T-helper 17 cell (primary cell): ENCODE measurements at places on chromosomes 7 and 10.
A peak's percentile ranks its signal among the peaks of the same experiment; 100 is the strongest.

DNA sequence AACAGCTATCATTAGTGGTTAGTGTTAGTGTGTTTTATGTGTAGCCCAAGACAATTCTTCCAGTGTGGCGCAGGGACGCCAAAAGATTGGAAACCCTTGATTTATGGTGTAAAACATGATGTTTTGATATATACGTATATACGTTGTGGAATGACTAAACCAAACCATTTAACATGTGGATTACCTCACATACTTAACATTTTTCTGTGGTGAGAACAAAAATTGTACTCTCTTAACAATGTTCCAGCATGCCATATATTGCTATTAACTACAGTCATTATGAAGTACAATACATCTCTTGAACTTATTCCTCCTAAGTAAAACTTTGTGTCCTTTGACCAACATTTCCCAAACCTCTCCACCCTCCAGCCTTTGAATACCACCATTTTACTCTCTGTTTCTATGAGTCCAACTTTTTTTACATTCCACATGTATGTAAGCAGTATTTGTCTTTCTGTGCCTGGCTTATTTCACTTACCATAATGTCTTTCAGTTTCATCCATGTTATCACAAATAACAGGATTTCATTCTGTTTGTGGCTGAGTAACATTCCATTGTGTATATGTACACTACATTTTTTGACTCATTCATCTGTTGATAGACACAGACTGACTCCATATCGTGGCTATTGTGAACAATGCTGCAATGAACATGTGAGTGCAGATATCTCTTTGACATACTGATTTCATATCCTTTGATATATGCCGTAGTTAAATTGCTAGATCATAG lies 42.2 kb upstream of the MAGI2 start:
- H3K27ac ChIP-seq: no peak overlapping the region
- H3K27me3 ChIP-seq: no peaks in the 10 kb centered on the region
- H3K4me3 ChIP-seq: no peak overlapping the region
- H3K4me1 ChIP-seq: no peaks in the 10 kb centered on the region
- H3K36me3 ChIP-seq: no peaks in the 10 kb centered on the region

GRCh38 chr10:116679351-116679750 lies 58.6 kb downstream of the PNLIPRP2 start:
- H3K4me1 ChIP-seq: peaks cover 2% of the 10 kb centered on the region
- peaks cover 41% of the 10 kb centered on the region for H3K27me3 ChIP-seq
- H3K4me3 ChIP-seq: no peak overlapping the region
- no peak overlapping the region for H3K27ac ChIP-seq
- DNase-seq: no peak

- H3K27me3 ChIP-seq: peaks cover 16% of the 10 kb centered on the region
- no peaks in the 10 kb centered on the region for H3K36me3 ChIP-seq
- H3K4me1 ChIP-seq: no peaks in the 10 kb centered on the region
- H3K4me3 ChIP-seq: no peak overlapping the region
- DNase-seq: no peak
Observed at GRCh38 chr10:103534621-103535498, 41.4 kb downstream of the NEURL1 start.

GRCh38 chr10:11532306-11532705 lies 79.1 kb downstream of the USP6NL start:
- H3K27ac ChIP-seq: no peak overlapping the region
- H3K36me3 ChIP-seq: peaks cover 5% of the 10 kb centered on the region
- H3K4me1 ChIP-seq: peaks cover 23% of the 10 kb centered on the region

DNA sequence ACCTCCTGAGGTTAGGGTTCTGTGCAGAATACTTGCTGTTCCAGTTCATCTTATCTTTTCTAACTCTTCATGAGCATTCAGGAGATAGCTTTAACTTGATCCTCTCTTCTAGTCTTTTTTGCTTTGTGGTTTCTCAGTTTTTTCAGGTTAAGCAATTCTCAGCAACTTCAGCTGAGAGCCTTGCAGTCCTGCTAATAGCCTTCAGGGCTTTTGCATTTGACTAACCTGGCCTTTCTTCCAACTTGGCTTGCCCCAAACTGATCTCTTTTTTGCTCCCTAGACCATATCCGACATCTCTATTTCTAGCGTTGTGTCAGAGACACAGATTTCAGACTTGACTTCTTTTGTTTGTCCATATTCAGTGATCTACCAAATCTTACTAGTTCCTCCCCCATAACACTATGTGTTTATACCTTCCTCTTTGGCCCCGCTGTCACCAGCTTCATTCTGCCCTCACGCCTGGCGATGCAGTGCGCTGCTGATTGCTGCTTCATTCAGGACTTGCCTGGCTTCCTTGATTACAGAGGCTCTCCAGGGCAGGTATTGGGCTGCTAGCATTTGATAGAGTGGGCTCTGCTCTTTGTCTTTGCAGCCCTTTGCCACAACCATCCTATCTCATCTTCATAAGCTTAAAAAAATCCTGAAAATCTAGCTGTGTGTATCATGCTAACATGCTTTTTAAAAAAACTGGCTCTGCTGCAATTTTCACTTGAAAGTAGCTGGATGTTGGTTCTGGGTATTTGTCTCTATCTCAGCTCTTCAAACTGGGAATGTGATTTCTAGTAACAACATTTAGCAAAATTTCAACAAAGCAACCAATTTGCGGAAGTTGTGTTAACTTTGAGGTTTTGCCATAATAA lies 9.6 kb downstream of the CUL1 start:
- H3K4me1 ChIP-seq: peaks cover 53% of the 10 kb centered on the region
- H3K27ac ChIP-seq: peak overlapping the region; percentile 3
- H3K27me3 ChIP-seq: no peaks in the 10 kb centered on the region
- H3K36me3 ChIP-seq: no peaks in the 10 kb centered on the region

DNA sequence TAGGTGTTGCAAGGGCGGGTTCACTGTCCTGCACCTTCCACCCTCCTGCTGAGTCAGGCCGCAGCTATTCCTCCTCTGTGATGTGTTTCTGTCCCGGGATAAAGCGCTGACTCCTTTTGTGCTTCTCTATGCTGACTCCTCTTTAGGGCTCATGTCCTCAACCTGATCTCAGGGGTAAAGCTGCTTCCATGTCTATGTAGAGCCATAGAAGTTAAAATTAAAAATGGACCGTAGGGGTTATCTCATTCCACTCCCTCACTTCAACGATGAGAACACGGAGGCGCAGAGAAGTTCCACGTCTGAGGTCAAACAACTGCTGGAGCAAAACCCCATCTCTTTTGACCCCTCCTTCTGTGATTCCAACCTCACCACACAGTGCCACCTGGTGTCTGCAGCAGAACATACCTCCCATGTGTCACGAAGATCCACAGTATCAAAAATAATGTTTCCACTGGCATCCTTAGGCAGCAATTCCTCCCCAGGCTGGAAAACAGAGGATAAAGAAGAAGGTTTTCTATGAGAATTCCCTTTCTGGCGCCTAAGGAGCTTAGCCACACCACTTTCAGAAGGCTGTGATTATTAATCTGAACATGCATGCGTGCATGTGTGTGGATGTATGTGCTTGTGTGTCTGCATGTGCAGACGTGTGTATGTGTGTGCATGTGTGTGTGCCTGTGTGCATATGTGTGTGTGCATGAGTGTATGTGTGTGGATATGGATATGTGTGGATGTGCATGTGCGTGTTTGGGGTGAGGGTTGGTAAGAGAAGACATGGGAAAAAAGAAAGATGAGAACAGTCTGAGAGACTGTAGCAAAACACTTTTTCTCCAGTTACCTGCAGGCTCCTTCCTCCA lies 81.2 kb upstream of the UCN3 start:
- DNase-seq: peak; percentile 20
- H3K4me3 ChIP-seq: no peak overlapping the region
- peaks cover 20% of the 10 kb centered on the region for H3K4me1 ChIP-seq
- H3K27me3 ChIP-seq: no peaks in the 10 kb centered on the region

GRCh38 chr10:110803239-110803749 lies 68.4 kb upstream of the PDCD4 start:
- no peaks in the 10 kb centered on the region for H3K36me3 ChIP-seq
- no peak overlapping the region for H3K4me3 ChIP-seq
- DNase-seq: no peak
- peak overlapping the region; percentile 94 for H3K27ac ChIP-seq
- H3K4me1 ChIP-seq: peaks cover 26% of the 10 kb centered on the region
- H3K27me3 ChIP-seq: no peaks in the 10 kb centered on the region

DNA sequence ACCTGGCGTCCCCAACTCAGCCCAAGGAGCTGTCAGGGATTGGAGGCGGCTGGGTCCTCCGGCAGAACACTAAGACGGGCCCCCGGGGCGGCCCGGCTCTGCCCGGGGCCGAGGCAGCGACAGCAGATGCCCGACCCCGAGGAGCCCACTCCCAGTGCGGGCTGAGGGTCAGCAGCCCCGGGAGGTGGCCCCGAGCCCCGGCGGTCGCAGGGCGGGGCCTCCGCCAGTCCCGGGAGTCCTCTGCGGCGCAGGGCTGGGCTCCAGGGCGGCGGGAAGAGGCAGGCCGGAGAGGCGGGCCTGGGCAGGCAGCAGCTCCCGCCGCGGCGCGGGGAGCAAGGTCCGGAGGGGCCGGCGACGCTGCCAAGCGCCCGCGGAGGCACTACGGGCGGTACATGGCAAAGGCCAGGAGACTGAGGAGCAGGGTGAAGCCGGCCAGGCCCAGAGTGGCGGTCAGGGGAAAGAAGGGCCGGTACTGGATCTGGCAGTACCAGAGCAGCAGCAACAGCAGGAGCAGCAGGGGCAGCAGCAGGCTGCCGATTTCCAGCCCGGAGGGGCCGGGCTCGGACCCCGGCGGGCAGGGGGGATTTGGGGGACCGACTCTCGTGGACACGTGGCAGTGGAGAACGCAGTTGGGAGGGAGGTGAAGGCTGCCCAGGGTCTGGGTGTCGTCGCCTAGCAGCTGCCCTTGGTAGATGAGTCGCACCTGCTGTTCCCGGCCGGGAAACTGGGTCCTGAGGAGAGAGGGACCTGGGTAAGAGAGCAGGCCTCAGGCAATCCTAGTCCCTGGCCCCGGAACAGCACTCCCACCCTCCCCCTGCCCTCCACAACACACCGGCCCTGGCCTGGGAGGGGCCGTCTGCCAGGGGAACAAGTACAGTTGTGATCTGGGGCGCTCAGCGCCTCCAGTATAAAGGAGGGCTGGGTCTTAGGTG lies 827 bp upstream of the FASTK start:
- H3K36me3 ChIP-seq: peaks cover 3% of the 10 kb centered on the region
- peak overlapping the region; percentile 97 for H3K4me3 ChIP-seq
- no peaks in the 10 kb centered on the region for H3K27me3 ChIP-seq
- no peak for DNase-seq
- no peak overlapping the region for H3K27ac ChIP-seq

DNA sequence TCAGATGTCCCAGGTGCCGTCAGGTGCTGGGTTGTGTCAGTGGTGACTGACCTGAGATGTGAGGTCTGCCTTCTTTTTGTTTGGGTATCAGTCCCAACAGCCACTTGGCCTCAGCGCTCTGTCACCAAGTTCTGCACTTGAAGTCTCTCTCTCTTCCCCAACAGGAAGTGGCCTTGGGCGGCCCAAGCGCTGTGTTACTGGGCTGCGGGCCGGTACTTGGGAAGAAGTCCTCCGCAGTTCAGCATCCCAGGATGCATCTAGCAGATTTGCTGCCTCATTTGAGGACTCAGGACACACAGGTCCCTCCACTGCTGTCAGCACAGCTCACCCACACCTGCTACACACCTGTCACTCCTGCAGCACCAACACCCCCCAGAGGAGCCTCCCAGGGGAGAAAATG lies 40.1 kb downstream of the LYZL2 start:
- H3K27ac ChIP-seq: no peak overlapping the region
- H3K36me3 ChIP-seq: peaks cover 5% of the 10 kb centered on the region
- DNase-seq: no peak
- H3K27me3 ChIP-seq: peaks cover 18% of the 10 kb centered on the region
- H3K4me3 ChIP-seq: no peak overlapping the region
- H3K4me1 ChIP-seq: peaks cover 5% of the 10 kb centered on the region

- no peaks in the 10 kb centered on the region for H3K36me3 ChIP-seq
- H3K27me3 ChIP-seq: peaks cover 28% of the 10 kb centered on the region
- no peak overlapping the region for H3K27ac ChIP-seq
- no peak overlapping the region for H3K4me3 ChIP-seq
- H3K4me1 ChIP-seq: peaks cover 6% of the 10 kb centered on the region
Observed at GRCh38 chr7:24403557-24403956, 119.6 kb downstream of the NPY start.

- DNase-seq: no peak
- peaks cover 9% of the 10 kb centered on the region for H3K4me1 ChIP-seq
- no peak overlapping the region for H3K27ac ChIP-seq
Observed at GRCh38 chr7:77370606-77371005, 45.5 kb downstream of the GSAP start.

GRCh38 chr7:5629941-5630340 lies 151.5 kb downstream of the RNF216 start:
- no peak for DNase-seq
- peak overlapping the region; percentile 6 for H3K27ac ChIP-seq
- peaks cover 26% of the 10 kb centered on the region for H3K4me1 ChIP-seq
- no peaks in the 10 kb centered on the region for H3K27me3 ChIP-seq

DNA sequence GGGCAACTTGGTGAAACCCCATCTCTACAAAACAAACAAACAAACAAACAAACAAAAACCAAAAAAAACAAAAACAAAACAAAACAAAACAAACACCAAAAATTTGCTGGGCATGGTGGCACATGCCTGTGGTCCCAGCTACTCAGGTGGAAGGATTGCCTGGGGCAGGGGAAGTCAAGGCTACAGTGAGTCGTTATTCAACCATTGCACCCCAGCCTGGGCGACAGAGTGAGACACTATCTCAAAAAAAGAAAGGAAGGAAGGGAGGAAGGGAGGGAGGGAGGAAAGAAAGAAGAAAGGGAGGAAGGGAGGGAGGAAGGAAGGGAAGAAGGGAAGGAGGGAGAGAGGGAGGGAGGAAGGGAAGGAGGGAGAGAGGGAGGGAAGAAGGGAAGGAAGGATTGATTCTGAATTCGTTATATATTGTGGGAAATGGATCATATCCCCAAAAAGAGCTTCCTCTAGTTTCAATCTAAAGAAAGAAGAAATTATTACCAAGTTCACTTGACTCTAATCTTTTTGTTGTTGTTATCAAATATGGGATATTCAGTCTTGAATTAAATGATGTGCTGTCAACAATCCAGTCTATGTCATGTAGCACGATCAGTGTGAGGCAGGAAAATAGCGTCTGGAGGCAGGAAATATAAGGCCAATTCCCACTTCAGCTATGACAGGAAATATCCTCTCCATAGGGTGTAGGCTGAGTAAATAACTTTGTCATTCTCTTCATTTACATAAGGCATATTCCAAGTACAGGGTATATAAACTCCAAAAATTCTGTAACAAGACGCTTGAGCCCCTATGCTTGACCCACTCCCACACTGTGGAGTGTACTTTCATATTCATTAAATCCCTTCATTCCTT lies 26.2 kb upstream of the TRIM24 start:
- H3K27ac ChIP-seq: no peak overlapping the region
- H3K36me3 ChIP-seq: no peaks in the 10 kb centered on the region
- no peaks in the 10 kb centered on the region for H3K27me3 ChIP-seq
- H3K4me3 ChIP-seq: no peak overlapping the region
- DNase-seq: no peak

DNA sequence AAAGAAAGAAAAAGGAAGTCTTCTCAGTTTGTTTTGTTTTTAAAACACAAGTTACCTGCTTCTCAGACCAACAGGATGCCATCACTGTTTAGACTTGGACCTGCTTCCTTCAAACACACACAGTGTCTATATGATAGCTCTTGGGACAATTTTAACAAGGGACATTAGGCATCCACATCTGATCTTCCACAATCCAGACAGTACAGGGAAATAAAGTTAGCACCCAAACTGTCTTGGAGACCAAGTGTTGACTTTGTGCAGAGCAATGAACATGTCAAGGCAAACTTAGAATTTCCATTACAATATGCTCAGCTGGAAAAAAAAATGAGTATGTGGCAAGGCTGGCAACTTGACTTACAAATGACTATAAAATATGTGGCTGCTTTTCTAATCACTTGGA lies 80.9 kb downstream of the SGMS1 start:
- H3K27ac ChIP-seq: no peak overlapping the region
- no peak overlapping the region for H3K4me3 ChIP-seq
- H3K27me3 ChIP-seq: no peaks in the 10 kb centered on the region
- no peak for DNase-seq
- peaks cover 60% of the 10 kb centered on the region for H3K4me1 ChIP-seq
- no peaks in the 10 kb centered on the region for H3K36me3 ChIP-seq
